Cardiac muscle cell (in vitro differentiated cells and primary cell): ENCODE measurements at places on chromosomes 5 and 9. TPM values are rescaled to one million over a fixed set of nuclear protein-coding genes. Genes with fewer than 3 reads are reported as not detected.

Gene STXBP1
- 19.8 and 95.5 TPM in 2 replicates for total RNA-seq

- no peak for DNase-seq
Observed at GRCh38 chr9:137302449-137303150, 529 bp upstream of the NRARP start.

Gene IDNK
- 3.1 and 6.4 TPM in 2 replicates for total RNA-seq

Gene PPWD1
- 18.3 and 34.4 TPM in 2 replicates for total RNA-seq

Gene C5orf47
- 0.57 TPM in 1 of 2 replicates, not detected in the other for total RNA-seq

Gene OLFML2A
- total RNA-seq, result 4.7 and 10.7 TPM in 2 replicates

DNA sequence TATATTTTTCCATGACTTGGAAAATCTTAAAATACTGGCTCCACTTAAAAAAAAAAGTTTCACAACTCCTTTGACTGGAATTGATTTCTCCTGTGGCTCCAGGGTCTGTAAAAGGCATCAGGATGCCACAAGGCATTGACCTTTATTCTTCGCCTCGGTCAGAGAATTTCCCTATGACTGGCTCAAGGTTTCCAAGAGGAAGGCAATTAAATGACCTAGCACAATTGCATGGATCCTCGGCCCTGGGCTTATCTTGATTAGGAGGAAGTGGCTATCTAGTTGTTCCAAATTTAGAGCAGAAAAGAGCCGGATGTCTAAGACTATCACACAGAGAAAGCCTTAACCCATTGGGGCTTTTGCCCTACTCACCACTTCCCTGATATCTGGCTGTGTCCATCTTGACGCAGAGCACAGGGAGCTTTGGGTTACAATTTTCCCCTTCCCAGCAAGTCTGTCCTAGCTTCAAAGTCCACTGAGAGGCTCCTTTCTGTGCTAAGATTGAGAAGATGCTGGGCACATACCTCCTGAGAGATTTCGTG, 56.9 kb upstream of the COL15A1 start:
- DNase-seq, result peak; percentile 56

DNA sequence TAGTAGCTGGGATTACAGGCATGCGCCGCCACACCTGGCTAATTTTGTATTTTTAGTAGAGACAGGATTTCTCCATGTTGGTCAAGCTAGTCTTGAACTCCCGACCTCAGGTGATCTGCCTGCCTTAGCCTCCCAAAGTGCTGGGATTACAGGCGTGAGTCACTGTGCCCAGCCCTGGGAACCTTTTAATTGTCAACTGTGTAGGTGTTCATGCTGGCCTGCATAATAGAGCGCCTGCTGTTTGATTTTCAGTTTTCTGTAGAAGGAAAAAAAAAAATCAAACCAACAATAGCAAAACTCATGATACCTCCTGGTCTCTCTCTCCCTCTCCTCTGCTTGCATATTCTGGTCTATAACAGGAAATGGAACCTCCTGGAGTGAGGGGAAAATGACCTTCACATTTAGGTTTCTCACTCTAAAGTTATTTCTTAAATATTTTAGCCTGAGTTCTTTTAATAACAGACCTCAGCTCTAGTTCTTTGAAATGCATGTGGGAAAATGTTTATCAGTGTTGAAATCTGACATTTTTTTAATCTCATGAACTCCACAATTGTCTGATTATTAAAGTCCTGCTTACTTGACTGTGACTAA, 51.7 kb downstream of the EXOSC2 start:
- DNase-seq, result no peak

Gene IL4
- total RNA-seq, result not detected in 2 replicates

- no peak for DNase-seq
Observed at GRCh38 chr5:89028595-89029285, 145.8 kb upstream of the MEF2C start.

- no peak for DNase-seq
Observed at GRCh38 chr9:126328407-126328806, 1.8 kb downstream of the MVB12B start.

GRCh38 chr9:85453850-85454249, 287.9 kb downstream of the AGTPBP1 start:
- no peak for DNase-seq

- no peak for DNase-seq
Observed at GRCh38 chr9:19551124-19551929, 142.5 kb downstream of the ACER2 start.

DNA sequence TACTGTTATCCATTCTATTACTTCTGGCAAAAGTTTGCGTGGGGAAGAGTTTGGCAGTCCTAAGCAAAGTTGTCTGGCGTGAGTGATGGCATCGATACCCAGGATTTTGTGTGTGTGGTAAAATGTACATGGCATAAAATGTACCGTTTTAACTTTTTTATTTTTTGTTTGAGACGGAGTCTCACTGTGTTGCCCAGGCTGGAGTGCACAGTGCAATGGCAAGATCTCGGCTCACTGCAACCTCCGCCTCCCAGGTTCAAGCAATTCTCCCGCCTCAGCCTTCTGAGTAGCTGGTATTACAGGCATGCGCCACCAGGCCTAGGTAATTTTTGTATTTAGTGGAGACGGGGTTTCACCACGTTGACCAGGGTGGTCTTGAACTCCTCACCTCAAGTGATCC, 55.4 kb upstream of the TJP2 start:
- no peak for DNase-seq

Gene SHOC1
- total RNA-seq, result not detected in 2 replicates

Gene SFXN1
- total RNA-seq, result 98.2 and 103 TPM in 2 replicates

- DNase-seq, result no peak
Observed at GRCh38 chr9:3271581-3271980, 254.2 kb downstream of the RFX3 start.

Gene RASEF
- 0.33 and 0.35 TPM in 2 replicates for total RNA-seq

Gene ADAMTS2
- 2.5 and 8.8 TPM in 2 replicates for total RNA-seq

DNA sequence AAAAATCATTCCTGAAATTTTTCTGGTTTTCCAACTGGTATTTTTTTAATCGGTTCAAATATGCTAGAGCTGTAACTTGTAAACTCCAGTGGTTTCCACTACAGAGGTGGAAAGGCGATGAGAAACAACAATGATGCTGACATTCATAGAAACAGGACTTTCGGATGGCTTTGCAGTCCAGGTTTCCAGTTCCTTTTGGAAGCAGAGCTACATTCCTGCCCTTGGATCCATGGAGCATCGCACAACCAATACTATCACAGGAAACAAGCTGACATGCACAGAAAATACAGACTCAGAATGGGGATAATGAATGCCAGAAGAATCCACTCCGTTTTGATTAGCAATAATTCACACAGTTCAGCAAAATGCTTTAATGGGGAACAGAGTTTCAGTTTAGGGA, 140.0 kb downstream of the EPB41L4A start:
- DNase-seq, result no peak

Gene ECM2
- not detected in 2 replicates for total RNA-seq
